Mammary epithelial cell (primary cell): ENCODE measurements at places on chromosomes 7 and 10.

GRCh38 chr7:26457696-26458327, 166.2 kb downstream of the SNX10 start:
- no peak for DNase-seq

GRCh38 chr7:4842319-4843064, 19.3 kb downstream of the PAPOLB start:
- no peak for DNase-seq

GRCh38 chr7:131555552-131556052, 826 bp downstream of the PODXL start:
- no peak for DNase-seq

DNA sequence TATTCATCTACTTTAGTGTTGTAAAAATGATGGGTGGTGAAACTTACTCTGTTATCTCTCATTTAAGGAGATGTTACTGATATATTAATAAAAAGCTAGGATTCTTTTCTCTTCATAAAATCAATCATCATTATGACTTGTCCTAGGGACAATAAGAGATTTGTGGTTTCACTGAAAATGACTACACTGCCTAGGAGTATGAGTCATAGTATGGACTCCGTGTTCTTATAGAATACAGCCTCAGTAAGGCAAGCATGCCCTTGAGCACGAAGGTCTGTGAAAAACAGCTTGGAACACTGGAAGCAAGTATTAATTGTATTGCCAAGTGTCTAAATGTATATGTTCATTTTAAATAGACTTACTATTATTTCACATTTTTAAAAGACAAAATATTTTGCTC, 749.2 kb upstream of the PCDH15 start:
- peak; percentile 23 for DNase-seq

- peak; percentile 79 for DNase-seq
Observed at GRCh38 chr7:93856323-93856722, 34.2 kb downstream of the TFPI2 start.

GRCh38 chr10:21043044-21043443, 145.9 kb upstream of the NEBL start:
- DNase-seq, result no peak
